ENCODE measurements at places on chromosomes 2 and 18.

DNA sequence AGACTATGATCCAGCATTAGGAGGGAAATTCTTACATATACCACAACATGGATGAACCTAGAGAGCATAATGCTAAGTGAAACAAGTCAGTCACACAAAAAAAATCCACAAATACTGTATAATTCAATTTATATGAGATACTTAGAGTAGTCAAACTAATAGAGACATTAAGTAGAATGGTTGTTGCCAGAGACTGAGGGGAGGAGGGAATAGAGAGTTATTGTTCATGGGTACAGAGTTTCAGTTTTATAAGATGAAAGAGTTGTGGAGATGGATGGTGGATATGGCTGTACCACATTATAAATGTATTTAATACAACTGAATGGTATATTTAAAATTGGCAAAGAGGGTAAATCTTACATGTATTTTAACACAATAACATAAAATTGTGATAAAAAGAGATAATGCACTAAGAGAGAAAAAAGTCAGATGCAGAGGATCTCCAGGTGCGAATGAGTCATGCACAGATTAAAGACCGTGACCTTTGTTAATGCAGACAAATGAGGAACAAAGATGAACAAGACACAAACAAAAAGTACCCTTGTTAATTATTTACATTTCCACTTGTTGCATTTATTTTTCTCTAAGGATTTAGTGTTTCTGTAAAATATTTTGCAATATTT lies 541.7 kb upstream of the MEX3C start:
- DNase-seq, result no peak

DNA sequence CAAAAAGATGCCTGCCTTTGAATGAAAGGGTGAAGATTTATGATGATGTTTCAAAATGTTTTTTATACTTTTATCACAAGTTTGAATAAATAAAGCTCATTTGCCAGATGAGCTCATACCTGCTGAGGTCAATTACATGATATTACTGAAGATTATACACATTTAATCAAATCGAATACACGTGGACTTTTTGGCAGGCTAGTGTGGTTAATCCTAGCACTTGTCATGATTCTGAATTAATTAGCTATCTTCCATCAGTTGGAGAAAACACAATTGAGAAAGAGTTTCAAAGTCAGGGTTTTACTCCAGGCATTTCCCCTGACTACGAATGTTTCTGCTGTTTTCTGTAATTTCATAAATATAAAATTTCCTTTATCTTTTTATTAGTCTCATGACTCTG lies 54.4 kb downstream of the LRPPRC start:
- no peak for DNase-seq

DNA sequence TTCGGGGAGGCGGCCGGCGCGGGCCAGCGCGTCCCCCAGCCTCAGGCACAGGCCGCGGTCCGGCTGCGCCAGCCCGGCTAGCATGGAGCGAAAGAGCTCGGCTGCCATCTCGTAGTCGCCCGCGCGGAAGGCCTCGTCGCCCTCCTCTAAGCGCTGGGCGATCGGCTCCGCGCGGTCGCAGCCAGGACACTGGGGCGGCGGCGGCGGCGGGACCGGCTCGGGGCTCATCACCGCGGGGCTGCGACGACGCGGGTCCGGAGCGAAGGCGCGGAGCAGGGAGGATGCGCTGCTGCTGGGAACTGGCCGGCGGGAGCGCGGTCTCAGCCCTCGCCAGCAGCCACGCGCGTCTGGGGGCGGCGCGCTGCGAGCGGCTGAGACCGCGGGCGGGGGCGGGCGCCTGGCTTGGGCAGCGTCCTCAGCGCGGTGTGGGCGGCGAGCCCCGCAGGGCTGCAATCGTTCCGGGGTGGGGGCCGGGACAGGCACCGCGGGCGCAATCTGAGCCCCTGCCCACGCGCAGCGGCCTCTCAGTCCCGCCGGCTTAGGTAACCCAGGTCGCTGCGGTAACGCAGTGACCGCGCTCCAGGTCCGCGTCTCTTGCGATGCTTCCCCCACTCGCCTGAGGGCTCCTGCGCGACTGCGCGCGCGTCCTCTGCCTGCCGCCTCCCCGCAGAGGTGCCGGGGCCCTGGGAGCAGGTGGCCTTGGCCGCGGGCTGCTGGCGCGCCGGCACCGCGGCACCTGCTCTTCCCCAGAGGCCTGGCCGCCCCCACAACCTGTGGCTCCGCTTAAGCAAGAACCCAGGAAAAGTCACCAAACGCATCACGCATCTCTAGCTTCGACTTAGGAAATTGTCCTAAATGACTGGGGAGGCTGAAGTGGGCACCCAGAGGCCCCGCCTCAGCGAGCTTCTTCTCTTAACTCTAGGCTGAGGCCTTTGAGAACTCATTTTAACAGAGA lies at the start of gene LONRF2:
Gene LONRF2 (minus strand): TSS at position 636 of the 955 bp plus-strand sequence. CDS start 408 bp downstream, at position 228.
- no peak for DNase-seq

GRCh38 chr18:77135339-77136075 lies 2.9 kb upstream of the MBP start:
- no peak for DNase-seq

DNA sequence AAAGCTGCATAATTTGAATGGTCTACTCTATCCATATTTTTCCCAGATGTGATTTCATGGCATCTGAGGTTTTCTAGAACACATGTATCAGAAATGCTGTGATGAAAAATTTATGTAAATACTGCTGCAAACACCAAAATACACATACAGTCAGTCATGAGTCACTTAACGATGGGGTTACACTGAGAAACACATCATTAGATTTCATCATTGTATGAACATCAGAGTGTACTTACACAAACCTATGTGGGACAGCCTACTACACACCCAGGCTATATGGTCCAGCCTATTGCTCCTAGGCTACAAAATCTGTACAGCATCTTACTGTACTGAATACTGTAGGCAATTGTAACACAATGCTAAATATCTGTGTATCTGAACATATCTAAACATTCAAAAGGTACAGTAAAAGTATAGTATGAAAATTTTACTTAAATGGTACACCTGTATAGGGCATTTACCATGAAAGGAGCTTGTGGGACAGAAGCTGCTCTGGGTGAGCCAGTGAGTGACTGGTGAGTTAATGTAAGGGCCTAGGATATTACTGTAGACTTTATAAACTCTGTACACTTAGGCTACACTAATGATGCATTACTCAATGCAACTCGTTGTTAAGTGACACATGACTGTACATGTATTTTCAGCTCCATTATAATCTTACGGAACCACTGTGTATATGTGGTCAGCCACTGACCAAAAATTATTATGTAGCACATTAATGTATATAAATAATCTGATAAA lies 33.5 kb downstream of the PNO1 start:
- peak; percentile 34 for DNase-seq

All from SIG-M5 (cell line).